Right kidney (tissue), 9 donors: ENCODE measurements at places on chromosomes 13 and 19.
A peak's percentile ranks its signal among the peaks of the same experiment; 100 is the strongest.

DNA sequence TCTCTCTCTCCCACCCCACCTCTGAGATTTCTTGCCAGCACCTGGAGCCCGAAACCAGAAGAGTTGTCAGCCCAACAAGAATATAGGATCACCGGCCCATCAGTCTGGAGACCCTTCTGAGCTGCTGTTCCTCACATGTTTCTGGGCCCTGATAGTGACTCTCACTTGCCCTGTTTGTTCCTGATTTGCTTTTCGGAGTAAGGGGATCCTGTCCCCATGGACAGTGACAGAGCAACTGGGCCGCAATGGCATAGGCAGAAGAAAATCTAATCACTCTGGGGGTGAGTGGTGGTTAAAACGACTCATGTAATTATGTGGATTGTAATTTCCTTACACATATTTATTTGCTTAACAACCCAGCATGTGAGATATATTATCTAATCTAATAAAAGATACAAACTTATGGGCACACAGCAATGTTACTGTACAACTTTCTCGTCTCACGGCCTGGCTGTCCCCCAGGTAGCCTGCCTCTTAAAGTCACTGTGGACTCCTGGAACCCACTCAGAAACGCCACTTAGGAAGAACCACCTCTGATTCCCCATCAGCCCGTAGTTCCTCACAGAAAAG is 663 bp upstream of the SMAD9 start:
- peak; percentile 64 for DNase-seq

DNA sequence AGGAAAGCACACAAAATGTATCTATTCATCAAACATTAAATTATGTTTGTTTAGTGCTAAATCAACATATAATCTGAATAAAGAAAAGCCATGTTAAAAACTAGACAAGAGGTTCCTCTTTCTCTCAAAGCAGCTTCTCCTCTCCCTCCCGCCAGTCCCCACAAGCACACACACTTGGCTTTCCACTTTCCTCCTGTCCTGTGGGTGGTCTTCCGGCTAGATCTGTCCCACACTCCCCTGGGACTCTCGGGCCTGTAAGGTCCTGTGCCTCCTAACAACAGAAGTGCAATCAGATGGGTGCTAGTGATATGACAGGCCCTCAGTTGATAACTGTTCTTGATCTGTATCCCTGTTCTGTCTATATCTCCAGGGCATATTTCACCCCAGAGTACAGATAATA is 45.6 kb upstream of the RAP2A start:
- no peak for DNase-seq

- no peak for DNase-seq
These were observed 19.4 kb upstream of the UQCRFS1 start for GRCh38 chr19:29232315-29232852.

- no peak for DNase-seq
These were observed 9.4 kb downstream of the HNRNPM start for GRCh38 chr19:8454218-8454617.

DNA sequence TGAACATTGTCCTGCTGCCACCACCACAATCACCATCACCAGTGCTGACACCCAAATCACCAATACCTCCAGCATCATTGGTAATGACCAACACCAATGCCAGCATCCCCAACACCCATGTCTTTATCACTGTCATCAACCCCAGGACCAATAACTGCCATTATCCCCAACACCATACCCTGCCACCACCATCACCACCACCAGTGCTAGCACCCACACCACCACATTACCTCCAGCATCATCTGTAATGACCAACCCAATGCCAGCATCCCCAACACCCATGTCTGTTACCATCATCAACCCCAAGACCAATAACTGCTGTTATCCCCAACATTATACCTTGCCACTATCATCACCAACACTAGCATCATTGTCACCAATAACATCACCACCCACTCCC is 2.6 kb downstream of the LGI4 start:
- no peak for DNase-seq
